ENCODE measurements at places on chromosomes 16 and 17.

- H3K27me3 ChIP-seq, result no peaks in the 10 kb centered on the region
- H3K4me1 ChIP-seq, result no peaks in the 10 kb centered on the region
- no peak for DNase-seq
Measured at GRCh38 chr16:73355981-73356380, 308.1 kb upstream of the ZFHX3 start.

DNA sequence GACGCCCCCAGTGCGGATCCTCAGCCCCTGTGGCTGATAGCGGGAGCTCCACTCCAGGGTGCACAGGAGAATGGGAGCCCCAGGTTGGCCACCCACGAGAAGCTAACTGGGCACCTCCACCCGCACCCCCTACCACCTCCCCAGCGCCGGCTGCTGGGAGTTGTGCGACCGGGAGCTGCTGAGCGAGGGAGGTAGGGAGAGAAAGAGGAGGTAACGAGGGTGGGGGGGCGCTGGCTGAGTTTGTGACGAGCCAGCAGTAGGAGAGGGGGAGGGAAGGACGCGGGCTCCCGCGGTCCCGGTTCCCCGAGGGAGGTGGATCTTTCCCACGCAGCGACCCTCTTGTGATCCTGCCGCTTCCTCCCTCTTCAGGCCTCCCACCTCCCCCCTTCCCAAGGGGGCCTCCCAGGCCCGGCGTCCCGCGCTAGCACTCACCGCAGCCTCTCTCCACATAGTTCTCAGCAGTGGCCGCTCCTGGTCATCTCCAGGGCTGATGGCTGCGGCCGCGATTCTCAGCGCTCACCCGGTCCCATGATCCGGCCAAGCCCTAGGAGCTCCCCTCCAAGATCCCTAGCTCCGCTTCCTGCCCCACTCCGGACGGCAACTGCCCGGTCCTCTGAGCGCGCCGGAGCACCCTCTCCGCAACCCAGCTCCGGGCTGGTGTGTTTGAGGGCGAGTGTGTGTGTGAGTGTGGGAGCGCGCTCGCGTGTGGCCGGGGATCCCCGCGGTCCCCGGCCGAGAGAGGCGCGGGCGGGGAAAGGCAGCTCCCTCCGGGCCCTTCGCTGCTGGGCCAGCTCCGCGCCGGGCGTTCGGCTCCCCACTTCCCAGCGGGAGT, at the start of gene GRIN2A:
Gene GRIN2A (minus strand): TSS at position 207 of the 832 bp plus-strand sequence. CDS start 2,017 bp downstream, outside the sequence.
- no peak for DNase-seq
- no peaks in the 10 kb centered on the region for H3K4me1 ChIP-seq
- no peak within 1 kb of the TSS for H3K27ac ChIP-seq
- H3K36me3 ChIP-seq, result no peaks in the 10 kb centered on the region
- no peaks in the 10 kb centered on the region for H3K27me3 ChIP-seq

- DNase-seq, result no peak
- H3K36me3 ChIP-seq, result no peaks in the 10 kb centered on the region
- peaks cover 6% of the 10 kb centered on the region for H3K4me1 ChIP-seq
Measured at GRCh38 chr17:39229274-39229913, 3.6 kb upstream of the STAC2 start.

GRCh38 chr16:874366-875181, 74.0 kb upstream of the GNG13 start:
- H3K4me1 ChIP-seq, result no peaks in the 10 kb centered on the region
- H3K27me3 ChIP-seq, result no peaks in the 10 kb centered on the region
- H3K4me3 ChIP-seq, result no peak overlapping the region

DNA sequence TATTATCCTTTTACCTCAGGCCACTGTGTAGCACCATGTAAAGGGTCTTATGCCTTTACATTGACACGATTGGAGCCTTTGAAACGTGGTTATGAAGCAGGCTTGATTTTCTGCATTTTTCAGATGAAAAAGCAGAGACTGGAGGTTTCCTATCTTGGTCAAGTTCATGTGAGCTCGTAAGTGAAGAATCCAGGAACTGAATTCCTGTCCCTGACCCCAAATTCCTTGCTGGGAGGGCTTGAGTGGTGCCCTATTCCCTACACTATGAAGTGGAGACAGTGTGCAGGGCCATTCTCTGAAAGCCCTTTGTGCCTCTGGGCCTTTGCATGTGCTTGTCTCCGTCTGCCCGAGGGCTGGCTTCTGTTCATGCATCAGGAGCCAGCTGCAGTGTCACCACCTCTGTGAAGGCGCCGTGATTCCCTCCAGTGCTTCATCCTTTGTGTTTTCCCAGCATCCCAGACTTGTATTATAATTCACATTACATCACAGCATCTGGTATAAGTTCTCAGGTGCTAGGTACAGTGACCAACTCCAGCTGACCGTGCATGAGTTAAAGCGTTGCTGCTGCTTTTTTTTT, 181.1 kb downstream of the SNX29 start:
- no peak for DNase-seq
- no peak overlapping the region for H3K4me3 ChIP-seq
- no peaks in the 10 kb centered on the region for H3K27me3 ChIP-seq
- H3K36me3 ChIP-seq, result no peaks in the 10 kb centered on the region
- H3K4me1 ChIP-seq, result no peaks in the 10 kb centered on the region

DNA sequence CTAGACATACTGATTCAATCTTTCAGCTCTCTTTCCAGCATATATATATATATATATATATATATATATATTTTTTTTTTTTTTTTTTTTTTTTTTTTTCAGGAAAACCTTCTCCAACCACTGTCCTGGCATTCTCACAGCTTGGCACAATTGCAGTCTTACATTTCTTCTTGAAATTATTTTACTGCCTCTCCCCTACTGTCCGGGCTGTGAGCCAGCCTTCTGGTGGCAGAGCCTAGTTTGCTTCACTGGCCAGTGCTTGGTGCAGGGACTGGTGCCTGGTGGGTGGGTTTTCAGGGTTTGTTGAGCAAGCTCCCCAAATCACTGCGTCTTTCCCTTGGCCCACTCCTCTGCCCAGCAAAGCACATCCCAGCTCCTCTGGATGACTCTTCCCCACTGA, 28.5 kb downstream of the PRSS54 start:
- no peaks in the 10 kb centered on the region for H3K27me3 ChIP-seq
- H3K27ac ChIP-seq, result no peak overlapping the region
- no peaks in the 10 kb centered on the region for H3K4me1 ChIP-seq
- H3K4me3 ChIP-seq, result no peak overlapping the region
- DNase-seq, result no peak

DNA sequence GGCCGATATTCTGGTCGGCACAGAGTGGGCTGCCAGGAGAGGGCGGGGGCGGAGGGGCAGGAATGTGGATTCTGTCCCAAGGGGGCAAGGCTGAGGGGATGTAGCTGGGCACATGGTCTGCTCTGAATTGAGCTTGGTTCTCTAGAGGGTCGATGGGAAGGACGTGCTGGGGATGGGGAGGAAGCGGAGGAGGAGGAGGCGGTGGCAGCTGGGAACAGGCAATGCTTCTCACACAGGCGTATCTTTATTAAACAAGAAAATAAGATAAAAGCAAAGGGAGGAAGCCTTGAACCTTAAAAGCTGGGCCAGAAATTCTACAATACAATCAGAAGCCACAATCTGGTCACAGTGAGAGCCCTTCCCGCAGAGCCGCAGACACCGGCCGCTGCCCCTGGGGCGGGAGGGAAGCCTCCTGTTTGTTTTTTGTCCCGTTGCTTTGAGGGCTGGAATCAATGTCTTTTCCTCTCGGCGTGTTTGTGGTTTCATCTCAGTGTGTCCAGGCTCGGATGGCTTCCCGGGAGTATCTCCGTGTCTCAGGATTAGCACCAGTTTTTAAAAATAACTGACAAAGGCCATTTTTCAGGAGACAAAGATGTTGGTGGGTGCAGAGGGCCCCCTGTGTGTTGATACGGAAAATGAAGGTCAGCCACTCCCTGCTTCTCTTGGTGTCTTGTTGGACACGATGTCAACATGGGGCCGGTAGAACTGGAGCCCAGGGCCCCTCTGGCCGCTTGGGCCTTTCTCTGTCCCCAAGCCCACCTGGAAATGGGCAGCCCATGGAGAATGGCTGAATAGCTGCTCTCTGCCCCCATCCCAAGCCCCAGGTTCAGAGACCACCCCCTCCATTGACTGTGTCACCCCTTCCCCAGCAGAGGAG, 12.3 kb upstream of the SLC7A5 start:
- no peak overlapping the region for H3K4me3 ChIP-seq
- no peak for DNase-seq
- H3K4me1 ChIP-seq, result no peaks in the 10 kb centered on the region

GRCh38 chr17:27323538-27324215, 29.8 kb downstream of the WSB1 start:
- peak; percentile 80 for DNase-seq
- peaks cover 20% of the 10 kb centered on the region for H3K4me1 ChIP-seq
- H3K27me3 ChIP-seq, result no peaks in the 10 kb centered on the region
- no peak overlapping the region for H3K4me3 ChIP-seq
- peaks cover 6% of the 10 kb centered on the region for H3K36me3 ChIP-seq

- H3K4me1 ChIP-seq, result peaks cover 25% of the 10 kb centered on the region
- H3K27me3 ChIP-seq, result no peaks in the 10 kb centered on the region
- peak overlapping the region; percentile 55 for H3K4me3 ChIP-seq
- H3K27ac ChIP-seq, result peak overlapping the region; percentile 55
- DNase-seq, result peak; percentile 76
Measured at GRCh38 chr17:82213251-82214011, 789 bp upstream of the CCDC57 start.

- no peaks in the 10 kb centered on the region for H3K27me3 ChIP-seq
- no peak overlapping the region for H3K4me3 ChIP-seq
- H3K27ac ChIP-seq, result no peak overlapping the region
- H3K36me3 ChIP-seq, result no peaks in the 10 kb centered on the region
- DNase-seq, result no peak
- no peaks in the 10 kb centered on the region for H3K4me1 ChIP-seq
Measured at GRCh38 chr16:12724226-12724625, 79.5 kb downstream of the CPPED1 start.

DNA sequence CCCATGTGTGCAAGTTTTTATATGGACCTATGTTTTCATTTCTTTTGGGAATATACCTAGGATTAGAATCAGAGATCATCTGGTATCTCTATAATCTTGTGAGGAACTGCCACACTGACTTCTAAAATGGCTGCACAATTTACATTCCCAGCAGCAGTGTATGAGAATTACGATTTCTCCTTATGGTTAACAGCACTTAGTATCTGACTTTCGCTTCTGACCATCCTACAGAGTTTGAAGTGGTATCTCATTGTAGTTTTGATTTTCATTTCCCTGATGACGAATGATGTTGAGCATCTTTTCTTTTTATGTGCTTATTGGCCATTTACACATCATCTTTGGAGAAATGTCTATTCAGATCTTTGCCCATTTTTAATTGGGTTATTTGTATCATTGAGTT, 10.0 kb downstream of the C16orf96 start:
- H3K36me3 ChIP-seq, result no peaks in the 10 kb centered on the region
- no peak for DNase-seq
- H3K27ac ChIP-seq, result no peak overlapping the region
- no peak overlapping the region for H3K4me3 ChIP-seq
- no peaks in the 10 kb centered on the region for H3K27me3 ChIP-seq
- H3K4me1 ChIP-seq, result no peaks in the 10 kb centered on the region

GRCh38 chr16:27324851-27325301, 11.1 kb downstream of the IL4R start:
- no peak for DNase-seq
- H3K4me3 ChIP-seq, result no peak overlapping the region
- no peaks in the 10 kb centered on the region for H3K36me3 ChIP-seq
- no peaks in the 10 kb centered on the region for H3K27me3 ChIP-seq

DNA sequence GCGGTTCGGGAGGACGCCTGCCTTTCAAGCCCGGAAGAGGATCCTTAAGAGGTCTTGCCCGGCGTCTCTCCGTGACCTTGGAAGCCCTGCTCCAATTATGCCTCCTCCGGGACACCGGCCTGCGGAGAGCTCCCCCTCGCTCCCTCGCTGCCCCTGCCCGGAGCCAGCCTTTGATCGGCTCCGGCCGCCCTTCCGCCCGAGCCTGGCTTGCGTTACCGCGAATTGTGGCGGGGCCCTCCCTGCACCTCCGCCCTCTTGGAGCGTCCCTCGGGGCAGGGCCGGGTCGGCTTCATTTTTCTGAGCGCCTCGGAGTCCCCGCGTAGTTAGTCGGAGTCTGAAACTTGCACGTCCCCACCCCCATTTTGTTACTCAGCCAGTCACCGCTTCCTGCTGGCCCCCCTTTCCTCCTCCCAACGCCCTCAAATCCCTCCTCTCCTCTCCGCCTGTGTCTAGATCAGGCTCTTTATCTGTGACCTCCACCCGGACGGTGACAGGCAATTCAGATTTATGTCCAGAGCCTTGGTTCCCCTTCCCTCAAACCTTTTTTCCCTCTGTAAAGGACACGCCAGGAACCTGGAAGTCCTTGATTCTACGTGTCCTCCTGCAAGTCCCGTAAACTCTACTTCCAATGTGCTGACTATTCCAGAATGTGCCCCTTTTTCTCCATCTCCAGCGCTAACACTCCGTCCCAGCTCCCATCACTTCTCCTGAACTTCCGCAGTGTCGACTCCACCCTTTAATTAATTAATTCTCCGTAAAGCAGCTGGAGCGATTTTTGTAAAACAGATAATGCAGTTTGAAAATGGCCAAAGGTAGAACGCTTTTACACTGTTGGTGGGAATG, 569 bp upstream of the RABEP2 start:
- DNase-seq, result no peak
- peak overlapping the region; percentile 80 for H3K4me3 ChIP-seq
- no peaks in the 10 kb centered on the region for H3K36me3 ChIP-seq
- peak overlapping the region; percentile 96 for H3K27ac ChIP-seq
- peaks cover 6% of the 10 kb centered on the region for H3K4me1 ChIP-seq

- no peak overlapping the region for H3K27ac ChIP-seq
- DNase-seq, result no peak
- peaks cover 96% of the 10 kb centered on the region for H3K36me3 ChIP-seq
- H3K4me3 ChIP-seq, result no peak overlapping the region
- H3K27me3 ChIP-seq, result no peaks in the 10 kb centered on the region
- no peaks in the 10 kb centered on the region for H3K4me1 ChIP-seq
Measured at GRCh38 chr17:13000561-13000960, 17.3 kb downstream of the ELAC2 start.

Measured in ascending aorta (tissue), 2 donors.